Left hindlimb (tissue), 1 donor: ENCODE measurements at places on chromosomes 11 and 22.

GRCh38 chr11:72048766-72049460, 31.4 kb downstream of the NUMA1 start:
- DNase-seq, result no peak

GRCh38 chr11:3222003-3222855, 3.6 kb upstream of the MRGPRG start:
- DNase-seq, result no peak

- no peak for DNase-seq
Observed at GRCh38 chr11:76443268-76443980, 1.4 kb upstream of the EMSY start.

- DNase-seq, result no peak
Observed at GRCh38 chr11:44899959-44900358, 50.7 kb downstream of the TP53I11 start.

GRCh38 chr11:125494974-125495725, 915 bp downstream of the FEZ1 start:
- DNase-seq, result peak; percentile 31

GRCh38 chr11:60700689-60701468, 1.5 kb downstream of the MS4A8 start:
- DNase-seq, result peak; percentile 34

DNA sequence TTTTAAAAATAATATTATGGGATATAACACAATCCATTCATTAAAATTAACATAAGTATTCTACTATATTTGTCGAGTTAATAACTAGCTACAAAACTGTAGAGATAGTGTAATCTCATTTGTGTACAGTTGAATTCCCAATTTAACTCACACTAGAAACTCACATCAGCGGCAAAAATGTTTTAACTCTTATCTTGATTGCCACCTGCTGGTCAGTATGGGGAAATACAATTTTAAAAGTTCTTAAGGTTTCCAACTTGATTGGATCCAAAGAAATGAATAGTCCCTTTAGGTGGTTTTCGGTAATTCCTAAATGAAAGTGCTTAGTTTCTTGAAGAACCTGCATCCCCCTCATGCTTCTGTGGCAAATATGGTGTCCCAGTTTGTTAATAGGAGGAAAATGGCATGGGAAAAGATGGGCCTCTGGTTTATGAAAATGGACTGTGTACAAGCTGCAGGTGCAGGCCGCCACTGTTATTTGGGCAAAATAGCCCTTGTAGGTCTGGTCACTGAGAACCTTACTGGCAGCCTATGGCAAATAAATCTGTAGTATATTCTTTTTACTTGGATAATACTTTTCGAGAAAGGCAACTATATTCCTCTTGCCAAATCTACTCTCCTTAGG, 33.7 kb upstream of the SLC17A6 start:
- no peak for DNase-seq

GRCh38 chr22:19396561-19396933, 35.0 kb downstream of the HIRA start:
- no peak for DNase-seq
